ENCODE measurements at places on chromosomes 6 and 20.

DNA sequence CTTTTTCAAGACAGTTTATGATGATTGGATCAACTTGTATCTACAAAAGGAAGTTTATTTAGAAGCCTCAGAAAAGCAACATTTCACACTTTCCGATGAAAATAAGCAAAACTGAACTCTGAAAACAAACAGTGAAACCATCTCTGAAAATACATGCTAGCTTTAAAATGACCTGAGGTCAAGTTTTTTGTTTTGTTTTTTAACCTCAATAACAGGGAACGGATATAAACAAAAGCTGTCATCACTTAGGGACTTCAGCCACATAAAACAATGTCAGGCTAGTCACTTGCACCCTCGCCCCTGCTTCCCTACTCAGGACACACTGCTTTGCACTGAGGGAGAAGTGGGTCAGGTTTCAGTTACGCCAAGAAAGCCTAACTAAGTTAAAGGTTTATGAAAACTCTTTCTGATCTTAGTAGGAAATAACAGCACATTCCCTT, 11.6 kb downstream of the BACH2 start:
- DNase-seq: no peak

GRCh38 chr20:62935968-62936585, 1.9 kb upstream of the GID8 start:
- no peak for DNase-seq

DNA sequence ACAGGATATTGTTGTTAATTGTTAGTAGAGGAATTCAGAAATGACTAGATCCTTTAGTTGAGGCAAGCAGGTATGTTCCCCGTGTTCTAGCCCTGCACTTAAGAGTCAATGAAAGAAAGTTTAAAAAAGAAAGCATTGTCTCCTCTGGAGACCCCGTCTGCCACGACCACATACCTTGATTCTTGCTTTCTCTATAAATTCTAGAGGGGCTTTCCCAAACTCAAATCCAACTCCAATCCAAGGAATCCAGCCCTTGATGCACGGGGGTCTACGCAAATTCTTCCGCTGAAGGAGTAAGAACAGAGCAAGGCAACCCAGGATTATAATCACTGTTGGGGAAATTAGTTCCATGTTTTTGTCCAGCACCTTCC, 401 bp downstream of the CYP39A1 start:
- DNase-seq: no peak

- DNase-seq: no peak
These were observed 3.2 kb downstream of the DSE start for GRCh38 chr6:116373940-116374339.

GRCh38 chr20:38225240-38225899, 35.2 kb downstream of the KIAA1755 start:
- DNase-seq: no peak

GRCh38 chr20:4787820-4788219, 66.1 kb downstream of the PRND start:
- no peak for DNase-seq

DNA sequence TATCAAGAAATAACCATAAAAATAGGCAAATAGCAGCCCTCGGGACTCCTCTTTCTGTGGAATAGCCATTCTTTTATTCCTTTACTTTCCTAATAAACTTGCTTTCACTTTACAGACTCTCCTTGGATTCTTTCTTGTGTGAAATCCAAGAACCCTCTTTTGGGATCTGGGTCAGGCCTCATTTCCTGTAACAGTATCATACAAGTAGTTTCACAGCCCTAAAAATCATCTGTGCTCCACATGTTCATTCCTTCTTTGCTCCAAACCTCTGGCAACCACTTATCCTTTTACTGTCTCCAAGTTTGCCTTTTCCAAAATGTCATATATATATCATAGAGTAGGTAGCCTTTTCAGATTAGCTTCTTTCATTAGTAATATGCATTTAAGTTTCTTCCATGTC, 13.5 kb upstream of the NT5E start:
- no peak for DNase-seq

DNA sequence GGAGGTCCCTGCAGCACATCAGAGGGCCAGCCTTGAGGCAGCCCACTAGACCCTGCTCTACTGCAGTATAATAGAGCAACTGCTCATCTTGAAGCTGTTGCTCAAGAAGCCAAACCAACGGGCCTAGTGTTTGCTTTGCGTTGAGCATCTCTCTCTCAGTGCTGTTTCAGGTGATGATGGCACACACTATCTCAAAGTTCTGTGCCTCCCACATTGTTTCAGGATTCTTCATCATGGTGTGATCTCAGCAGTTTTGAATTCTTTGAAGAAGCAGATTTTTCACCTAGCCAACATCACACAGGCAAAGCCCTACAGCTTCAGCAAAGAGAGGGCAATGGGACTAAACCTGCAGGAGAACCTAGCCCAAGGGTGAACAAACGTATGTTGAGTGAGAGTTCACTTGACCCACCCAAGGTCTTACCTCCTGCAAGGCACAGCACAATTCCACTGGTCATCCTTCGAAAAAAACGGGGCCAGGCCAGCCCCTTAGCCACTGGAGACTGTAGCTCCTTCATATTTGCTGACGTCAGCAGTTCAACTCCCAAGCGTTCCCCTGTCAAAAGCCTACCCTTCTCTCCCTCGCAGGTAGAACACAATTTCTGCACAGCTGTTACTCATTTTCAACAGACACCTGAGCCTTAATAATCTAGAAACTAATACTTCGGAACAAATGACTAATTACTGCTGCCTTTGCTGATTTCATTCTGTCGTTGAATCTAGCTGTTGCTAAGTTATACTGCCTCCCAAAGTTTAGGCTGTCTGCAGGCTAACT, 15.8 kb downstream of the MYB start:
- DNase-seq: no peak

- DNase-seq: no peak
These were observed 3.5 kb upstream of the GHRH start for GRCh38 chr20:37265152-37265551.

DNA sequence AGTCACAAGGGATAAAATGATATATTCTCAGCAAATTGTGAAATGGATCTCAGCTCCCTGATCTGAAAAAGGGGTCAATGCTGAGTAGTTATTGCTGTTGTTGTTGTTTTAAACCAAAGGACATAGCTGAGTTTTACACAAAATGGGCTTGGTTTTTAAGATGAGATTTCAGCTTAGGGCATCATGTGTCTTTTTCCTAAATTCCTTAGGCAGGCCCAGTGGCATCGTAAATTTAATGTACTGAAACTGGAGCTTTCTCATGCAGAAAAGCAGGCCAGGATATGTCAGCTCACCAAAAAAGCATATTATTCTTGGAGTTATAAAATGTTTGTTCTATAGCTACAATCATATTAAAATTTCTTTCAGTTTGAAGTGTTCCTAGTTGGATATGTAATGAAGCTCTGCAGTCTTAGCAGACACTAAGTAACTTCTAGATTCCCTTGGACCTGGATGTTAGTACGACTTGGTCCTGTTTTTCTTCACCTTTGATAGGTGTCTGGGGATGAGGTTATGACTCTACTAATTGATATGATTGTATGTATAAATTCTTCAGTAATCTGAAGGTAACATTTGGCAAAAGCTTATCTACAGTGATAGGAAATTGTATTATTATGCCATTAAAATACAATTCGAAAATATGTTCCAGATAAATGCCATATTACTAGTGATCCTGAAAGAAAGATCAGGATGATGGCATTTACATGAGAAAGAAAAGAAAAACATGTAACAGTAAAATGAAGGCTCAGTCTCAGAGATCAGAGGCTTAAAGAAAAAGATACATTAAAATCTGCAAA, 663.3 kb downstream of the RFPL4B start:
- no peak for DNase-seq

DNA sequence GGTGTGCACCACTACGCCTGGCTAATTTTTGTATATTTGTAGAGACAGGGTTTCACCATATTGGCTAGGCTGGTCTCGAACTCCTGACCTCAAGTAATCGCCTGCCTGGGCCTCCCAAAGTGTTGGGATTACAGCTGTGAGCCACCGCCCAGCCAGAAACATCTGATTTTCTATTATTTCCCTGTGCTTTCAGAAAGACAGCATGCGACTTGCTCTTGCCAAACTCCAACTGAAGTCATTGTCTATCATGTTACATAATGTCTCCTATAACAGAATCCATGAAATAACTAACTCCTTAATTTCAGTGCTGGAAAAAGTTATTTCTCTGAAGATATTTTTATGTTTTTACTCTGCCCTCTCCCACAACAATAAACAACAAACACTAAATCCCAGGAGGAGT, 8.5 kb downstream of the RMND1 start:
- no peak for DNase-seq

All from NCI-H1436 (cell line).